A549 treated with DMSO at 1 μM for 4 hours (cell line): ENCODE measurements at places on chromosomes 13 and 19. TPM values are rescaled to one million over a fixed set of nuclear protein-coding genes. Genes with fewer than 3 reads are reported as not detected.

The MED4 gene
- total RNA-seq = 36.3 to 43.4 TPM (median 39.7 TPM) in 5 replicates

The ZNF541 gene
- not detected in 5 replicates for total RNA-seq

The MYO16 gene
- 0.03 to 0.09 TPM (median 0.05 TPM) in 5 replicates for total RNA-seq

The MADCAM1 gene
- 0.17 to 0.42 TPM (median 0.31 TPM) in 5 replicates for total RNA-seq

The URAD gene
- total RNA-seq = not detected in 5 replicates

The EXOC3L2 gene
- 0.80 to 1.3 TPM (median 0.99 TPM) in 5 replicates for total RNA-seq

The FLT3 gene
- total RNA-seq = not detected in 5 replicates

The IFI30 gene
- 11.6 to 20.8 TPM (median 13.7 TPM) in 5 replicates for total RNA-seq

The ZNF431 gene
- 2.5 to 6.2 TPM (median 3.0 TPM) in 5 replicates for total RNA-seq

The CACNA1A gene
- 0.09 to 0.31 TPM (median 0.18 TPM) in 5 replicates for total RNA-seq

The SERTM1 gene
- total RNA-seq = not detected in 5 replicates

The ZNF575 gene
- total RNA-seq = 1.4 to 2.6 TPM (median 1.9 TPM) in 5 replicates

The CDX2 gene
- 0.94 to 1.2 TPM (median 1.1 TPM) in 5 replicates for total RNA-seq

The TUBB4A gene
- 5.2 to 6.6 TPM (median 5.9 TPM) in 5 replicates for total RNA-seq

The MYO1F gene
- 0.22 to 0.35 TPM (median 0.28 TPM) in 5 replicates for total RNA-seq

The NLRP7 gene
- total RNA-seq = 0.06 to 0.38 TPM in 2 of 5 replicates, not detected in the others

The ZNF324B gene
- total RNA-seq = 7.4 to 8.4 TPM (median 7.8 TPM) in 5 replicates

The RGL3 gene
- total RNA-seq = 0.67 to 2.7 TPM (median 2.0 TPM) in 5 replicates

The LMO7 gene
- 37.8 to 49.1 TPM (median 46.0 TPM) in 5 replicates for total RNA-seq

The ZNF235 gene
- 3.0 to 3.5 TPM (median 3.1 TPM) in 5 replicates for total RNA-seq

The ZNF536 gene
- total RNA-seq = not detected in 5 replicates

The APOC4 gene
- not detected in 5 replicates for total RNA-seq

The SIGLECL1 gene
- not detected in 5 replicates for total RNA-seq

The HMG20B gene
- 42.1 to 71.9 TPM (median 58.4 TPM) in 5 replicates for total RNA-seq

The SRRM5 gene
- total RNA-seq = 0.61 to 1.4 TPM (median 0.85 TPM) in 5 replicates

The CTXN1 gene
- total RNA-seq = 10.0 to 22.5 TPM (median 17.0 TPM) in 5 replicates

The LILRB2 gene
- 0.05 to 0.09 TPM (median 0.05 TPM) in 4 of 5 replicates, not detected in the other for total RNA-seq

The WTIP gene
- 24.9 to 32.8 TPM (median 32.0 TPM) in 5 replicates for total RNA-seq

The PTGIR gene
- 0.05 to 0.10 TPM (median 0.08 TPM) in 3 of 5 replicates, not detected in the others for total RNA-seq

The SIAH3 gene
- total RNA-seq = not detected in 5 replicates

The PSG1 gene
- 0.21 to 0.52 TPM (median 0.33 TPM) in 5 replicates for total RNA-seq

The CEACAM8 gene
- total RNA-seq = not detected in 5 replicates
